NCI-H748 treated with DMSO at 0.1 percent for 48 hours (cell line): ENCODE measurements at places on chromosomes 12 and 14.
A peak's percentile ranks its signal among the peaks of the same experiment; 100 is the strongest.

DNA sequence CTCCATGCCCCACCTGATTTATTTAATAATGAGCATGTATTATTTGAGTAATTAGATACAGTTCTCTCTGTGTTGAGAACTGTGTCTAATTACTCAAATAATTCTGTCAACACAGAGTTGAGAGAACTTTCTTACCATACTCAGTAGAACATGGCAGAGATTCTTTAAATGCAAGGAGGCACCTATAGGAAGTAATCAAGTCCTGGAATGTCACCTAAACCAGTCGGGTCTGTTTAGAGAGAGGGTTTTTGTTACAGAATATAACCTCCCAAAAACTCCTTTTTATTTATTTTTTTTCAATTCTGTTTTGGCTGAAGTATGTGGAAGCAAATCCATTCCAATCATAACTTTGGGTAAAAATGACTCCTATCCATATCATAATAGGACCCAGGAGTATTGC lies 37.5 kb upstream of the CIT start:
- no peak for DNase-seq

GRCh38 chr14:99972748-99973466 lies 92.3 kb upstream of the EVL start:
- peak; percentile 15 for DNase-seq

GRCh38 chr12:89960011-89960507 lies 251.4 kb upstream of the ATP2B1 start:
- DNase-seq, result no peak

DNA sequence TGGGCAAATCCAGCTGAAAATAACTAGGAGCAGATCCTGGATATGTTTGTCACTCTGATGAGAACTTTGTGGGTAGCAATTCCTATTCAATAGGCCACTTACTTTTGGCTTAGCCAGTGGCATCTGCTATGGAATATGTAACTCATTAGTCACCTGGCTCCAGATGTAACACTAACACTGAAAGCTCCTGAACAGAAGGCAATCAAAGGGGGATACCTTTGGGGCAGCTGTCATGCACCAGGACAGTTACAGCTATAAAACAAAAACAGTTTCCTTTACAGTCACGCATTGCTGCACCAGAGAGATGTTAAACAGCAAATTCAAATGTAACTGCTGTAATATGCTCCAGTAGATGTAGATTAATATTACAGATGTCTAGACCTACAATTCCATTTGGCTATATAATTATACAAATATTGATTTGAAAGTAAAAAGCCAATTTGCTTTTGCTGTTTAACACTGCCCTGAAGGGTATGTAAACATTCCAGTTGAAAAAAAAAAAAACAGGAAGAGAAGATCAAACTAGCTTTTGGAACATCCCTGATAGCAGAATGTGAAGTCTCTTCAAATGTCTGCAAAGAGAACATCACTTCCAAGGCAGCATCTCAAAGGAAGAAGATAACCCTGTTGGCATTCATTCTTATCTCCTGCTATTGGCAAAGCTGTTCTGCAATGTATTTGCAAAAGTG lies 18.4 kb downstream of the RACGAP1 start:
- no peak for DNase-seq

DNA sequence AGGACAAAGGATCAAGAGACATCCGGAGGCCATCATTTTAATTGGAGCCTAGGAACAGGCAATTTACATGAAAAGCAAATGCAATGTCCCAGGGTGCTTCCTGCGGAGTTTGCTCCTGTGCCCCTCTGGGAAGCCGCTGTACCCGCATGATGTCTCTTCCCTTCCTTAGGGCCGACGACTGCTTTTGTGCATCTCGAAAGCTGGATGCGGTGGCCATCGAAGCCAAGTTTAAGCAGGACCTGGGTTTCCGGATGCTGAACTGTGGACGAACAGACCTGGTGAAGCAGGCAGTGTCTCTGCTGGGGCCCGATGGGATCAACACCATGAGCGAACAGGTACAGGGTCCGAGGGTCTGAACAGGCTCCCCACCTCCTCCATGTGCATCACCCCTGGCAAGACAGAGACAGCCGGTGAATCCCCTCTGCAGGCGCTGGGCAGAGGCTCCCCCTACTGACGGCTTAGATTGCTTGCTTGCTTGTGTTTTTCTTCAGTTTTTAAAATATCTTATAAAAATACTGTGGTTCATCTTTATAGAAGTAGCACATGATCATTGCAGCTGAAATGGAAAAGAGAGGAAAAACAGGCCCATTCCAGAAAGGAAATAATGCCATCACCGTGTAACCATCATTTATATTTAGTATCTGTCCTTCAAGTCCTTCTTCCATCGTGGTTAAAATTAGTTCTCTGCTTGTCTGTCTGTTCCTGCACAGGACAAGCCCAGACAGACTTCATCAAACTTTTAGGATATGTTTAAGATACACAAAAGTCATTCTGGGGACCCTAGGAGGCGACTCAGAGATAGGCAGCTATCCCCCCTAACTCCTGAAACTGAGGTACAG lies 75.4 kb upstream of the PWP1 start:
- DNase-seq, result no peak

GRCh38 chr14:55926007-55926406 lies 192.2 kb upstream of the PELI2 start:
- DNase-seq, result peak; percentile 93

- no peak for DNase-seq
Measured at GRCh38 chr12:120212301-120212700, 11.4 kb upstream of the RPLP0 start.

- DNase-seq, result no peak
Measured at GRCh38 chr12:106133136-106134087, 5.3 kb downstream of the NUAK1 start.

- no peak for DNase-seq
Measured at GRCh38 chr14:22549981-22550673, 38.9 kb downstream of the DAD1 start.

GRCh38 chr14:104371031-104371430 lies 208.5 kb upstream of the C14orf180 start:
- DNase-seq, result no peak

GRCh38 chr14:22479776-22480464 lies 109.1 kb downstream of the DAD1 start:
- no peak for DNase-seq

DNA sequence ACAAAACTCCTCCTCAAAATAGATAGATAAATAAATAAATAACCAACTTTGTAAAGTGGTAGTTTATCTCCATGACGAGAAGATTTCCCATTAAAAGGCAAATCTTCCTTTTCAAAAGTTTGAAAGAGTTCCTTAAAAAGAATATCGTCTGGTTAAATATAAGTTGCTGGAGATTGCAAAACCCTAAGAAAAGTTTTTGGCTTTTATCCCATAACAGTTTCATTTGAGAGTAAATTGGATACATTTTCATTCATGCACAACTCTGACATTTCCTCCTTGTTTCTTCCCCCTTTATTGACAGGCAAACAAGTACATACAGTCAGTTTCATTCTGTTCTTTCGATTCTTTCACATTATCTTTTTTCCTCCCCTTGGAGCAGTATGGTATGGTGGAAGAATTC lies 45.4 kb upstream of the BTG1 start:
- DNase-seq, result no peak

GRCh38 chr14:54929556-54929955 lies 26.9 kb upstream of the GCH1 start:
- no peak for DNase-seq

- no peak for DNase-seq
Measured at GRCh38 chr12:114403011-114403689, 2.8 kb downstream of the TBX5 start.

- no peak for DNase-seq
Measured at GRCh38 chr12:102903337-102904007, 13.6 kb downstream of the PAH start.

DNA sequence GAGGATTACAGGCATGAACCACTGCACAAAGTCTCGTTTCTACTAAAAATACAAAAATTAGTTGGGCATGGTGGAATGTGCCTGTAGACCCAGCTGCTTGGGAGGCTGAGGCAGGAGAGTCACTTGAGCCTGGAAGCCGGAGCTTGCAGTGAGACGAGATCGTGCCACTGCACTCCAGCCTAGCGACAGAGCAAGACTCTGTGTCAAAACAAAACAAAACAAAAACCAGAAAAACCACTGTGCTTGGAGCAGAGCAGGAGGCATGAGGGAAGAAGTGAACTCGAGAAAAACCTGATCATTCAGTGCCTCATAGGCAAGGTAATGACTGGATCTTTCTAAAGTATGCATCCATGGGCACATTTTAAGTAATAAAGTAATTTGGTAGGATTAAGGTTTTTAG lies 487.8 kb downstream of the KCNH5 start:
- DNase-seq, result no peak

- no peak for DNase-seq
Measured at GRCh38 chr14:104212206-104213095, 74.1 kb downstream of the KIF26A start.

GRCh38 chr12:47814539-47815170 lies 5.0 kb downstream of the HDAC7 start:
- no peak for DNase-seq

- DNase-seq, result no peak
Measured at GRCh38 chr12:87344699-87345098, 684.5 kb downstream of the C12orf50 start.

DNA sequence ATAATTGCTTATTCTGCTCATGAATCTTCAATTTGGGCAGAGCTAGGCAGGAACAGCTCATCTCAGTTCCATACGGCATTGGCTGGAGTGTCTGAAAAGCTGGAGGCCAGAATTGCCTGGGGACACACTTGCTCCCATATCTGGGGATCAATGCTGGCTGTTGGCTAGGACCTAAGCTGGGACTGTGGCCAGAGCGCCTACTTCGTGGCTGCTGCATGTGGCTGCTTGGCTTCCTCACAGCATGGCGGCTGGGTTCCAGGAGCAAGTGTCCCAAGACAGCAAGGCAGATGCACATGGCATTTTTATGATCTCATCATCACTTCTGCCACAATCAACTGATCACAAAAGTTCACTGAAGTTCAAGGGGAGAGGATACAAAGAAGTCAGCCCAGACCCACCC lies 200.2 kb downstream of the TTC8 start:
- DNase-seq, result no peak

- no peak for DNase-seq
Measured at GRCh38 chr12:6684609-6685008, 4.6 kb downstream of the ZNF384 start.

DNA sequence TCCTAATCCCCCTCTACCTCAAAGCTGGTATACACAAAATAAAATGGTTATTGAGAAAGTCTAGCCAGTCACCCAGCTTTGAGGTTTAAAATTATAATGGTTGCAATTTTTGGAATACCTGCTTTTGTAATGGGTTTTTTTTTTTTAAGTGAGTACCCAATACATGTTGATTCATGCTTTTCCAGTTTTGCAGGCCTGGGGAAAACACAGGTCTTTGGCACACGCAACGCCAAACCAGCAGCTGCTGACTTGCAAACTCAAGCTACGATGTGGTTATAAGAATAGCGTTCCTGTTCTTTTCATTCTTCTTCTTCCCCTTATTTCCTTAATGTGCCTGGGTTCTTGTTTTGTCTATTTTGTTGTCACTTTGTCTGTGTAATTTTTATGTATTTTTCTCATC lies 233.0 kb downstream of the EGLN3 start:
- DNase-seq, result no peak
